ENCODE measurements at places on chromosomes 16 and 17. TPM values are rescaled to one million over a fixed set of nuclear protein-coding genes. Genes with fewer than 3 reads are reported as not detected.

GRCh38 chr16:86029131-86029741 is 130.3 kb downstream of the IRF8 start:
- H3K27ac ChIP-seq, result no peak overlapping the region
- no peaks in the 10 kb centered on the region for H3K4me1 ChIP-seq
- H3K27me3 ChIP-seq, result no peaks in the 10 kb centered on the region
- DNase-seq, result peak; percentile 54
- no peaks in the 10 kb centered on the region for H3K36me3 ChIP-seq

GRCh38 chr17:47762728-47763127 is 29.7 kb downstream of the TBX21 start:
- H3K4me3 ChIP-seq, result no peak overlapping the region
- no peak for DNase-seq
- H3K4me1 ChIP-seq, result no peaks in the 10 kb centered on the region
- H3K27me3 ChIP-seq, result no peaks in the 10 kb centered on the region
- no peaks in the 10 kb centered on the region for H3K36me3 ChIP-seq
- no peak overlapping the region for H3K27ac ChIP-seq

- no peak overlapping the region for H3K4me3 ChIP-seq
- H3K27me3 ChIP-seq, result no peaks in the 10 kb centered on the region
- peaks cover 27% of the 10 kb centered on the region for H3K36me3 ChIP-seq
- DNase-seq, result no peak
These were observed 28.8 kb downstream of the HEATR6 start for GRCh38 chr17:60049936-60050335.

KRTAP4-3 gene
- total RNA-seq, result not detected

- no peak overlapping the region for H3K27ac ChIP-seq
- no peaks in the 10 kb centered on the region for H3K27me3 ChIP-seq
- no peak for DNase-seq
These were observed 1.6 kb upstream of the GAST start for GRCh38 chr17:41710472-41711090.

DNA sequence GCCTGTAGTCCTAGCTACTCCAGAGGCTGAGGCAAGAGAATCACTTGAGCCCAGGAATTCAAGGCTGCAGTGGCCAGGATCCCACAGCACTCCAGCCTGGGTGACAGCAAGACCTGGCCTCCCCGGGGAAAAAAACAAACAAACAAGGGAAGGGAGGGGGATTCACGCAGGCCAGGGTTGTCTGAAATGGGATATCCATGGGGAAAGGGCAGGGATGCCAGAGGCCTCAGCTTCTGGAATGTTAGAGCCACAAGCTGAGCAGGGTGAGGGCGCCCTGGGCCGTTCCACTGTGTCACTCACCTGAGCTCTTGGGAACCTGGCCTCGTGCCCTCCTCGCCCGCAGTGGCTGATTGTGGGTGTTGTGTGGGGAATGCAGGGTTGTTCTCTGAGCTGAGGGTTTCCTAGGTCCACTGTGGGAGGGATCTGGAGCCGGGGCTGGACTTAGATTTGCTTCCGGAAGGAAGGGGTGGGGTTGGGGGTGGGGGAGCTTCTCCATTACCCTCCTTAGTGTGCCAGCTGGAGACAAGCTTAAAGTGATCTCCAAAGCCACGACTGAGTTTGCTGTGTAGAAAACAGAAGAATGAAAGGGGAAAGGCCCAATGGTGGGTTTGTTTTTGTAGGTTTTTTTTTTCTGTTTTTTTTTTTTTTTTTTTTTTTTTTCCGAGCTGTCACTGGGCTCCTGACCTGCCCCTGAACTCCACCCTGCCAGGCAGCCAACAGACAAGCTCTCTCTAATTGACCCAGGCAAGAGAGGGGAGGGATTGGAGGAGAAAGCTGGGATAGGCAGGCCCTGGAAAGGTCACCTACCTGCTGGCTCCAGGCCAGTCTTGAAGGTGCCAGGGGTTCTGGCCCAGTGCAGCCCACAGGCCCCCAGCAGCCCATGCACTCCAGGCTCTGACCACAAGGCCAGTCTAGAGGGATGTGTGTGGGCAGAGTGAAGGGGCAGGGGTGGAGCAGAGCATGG is at the start of gene SULT1A1:
TSS of gene SULT1A1 (minus strand) at position 414 of the 964 bp plus-strand sequence. CDS start 1,189 bp downstream, outside the sequence.
- no peak within 1 kb of the TSS for H3K27ac ChIP-seq
- no peaks in the 10 kb centered on the region for H3K27me3 ChIP-seq
- no peak within 1 kb of the TSS for H3K4me3 ChIP-seq
- peak; percentile 33 for DNase-seq
- no peaks in the 10 kb centered on the region for H3K36me3 ChIP-seq

CDYL2 gene
- total RNA-seq, result 0.14 TPM

DNA sequence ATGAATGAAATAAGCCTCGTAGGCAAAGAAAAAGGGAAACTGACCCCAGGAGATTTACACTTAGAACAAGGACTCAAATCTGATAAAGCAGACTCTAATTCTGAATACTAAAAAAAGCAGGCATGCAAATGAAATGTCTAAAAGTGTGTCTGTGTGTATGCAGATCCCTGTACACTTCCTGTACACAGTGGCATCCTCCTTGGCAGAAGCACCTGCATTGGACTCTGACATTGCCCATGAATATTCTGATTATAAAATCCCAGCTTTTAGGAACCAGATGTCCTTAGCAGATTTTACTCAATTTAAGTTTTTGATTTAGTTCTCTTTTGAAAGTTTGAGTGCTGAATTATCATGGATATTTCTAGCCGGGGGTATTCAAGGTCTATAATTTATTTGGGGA is 306.0 kb upstream of the CDH8 start:
- H3K27ac ChIP-seq, result no peak overlapping the region
- no peak for DNase-seq
- H3K4me1 ChIP-seq, result no peaks in the 10 kb centered on the region
- no peaks in the 10 kb centered on the region for H3K36me3 ChIP-seq

DNA sequence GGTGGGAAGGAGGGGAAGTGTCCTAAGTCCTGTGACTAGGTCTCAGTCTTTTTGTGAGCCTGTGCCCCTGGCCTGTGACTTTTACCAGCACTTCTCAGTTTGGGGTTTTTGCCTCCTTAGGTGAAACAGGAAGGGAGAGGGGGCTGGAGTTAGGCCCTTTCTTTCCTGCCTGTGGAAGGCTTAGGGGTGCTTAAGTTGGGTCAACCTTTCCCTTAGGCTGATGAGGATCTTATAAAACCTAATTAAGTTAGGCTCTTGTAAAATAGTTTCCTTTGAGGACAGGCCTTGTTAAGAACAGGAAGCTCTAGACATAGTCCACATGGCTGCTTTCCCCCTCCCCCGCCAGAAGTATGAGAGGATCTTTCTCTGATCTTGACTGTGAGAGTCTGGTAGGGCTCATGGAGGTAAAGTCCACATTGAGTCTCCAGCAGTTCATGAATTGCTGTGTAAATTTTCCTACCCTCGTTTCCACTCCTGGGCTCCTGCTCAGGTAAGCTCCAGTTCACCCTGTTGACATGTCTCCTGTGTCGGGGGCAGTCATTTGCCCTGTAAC is 17.0 kb upstream of the DNASE1 start:
- no peaks in the 10 kb centered on the region for H3K27me3 ChIP-seq
- DNase-seq, result no peak
- no peaks in the 10 kb centered on the region for H3K4me1 ChIP-seq

- H3K27me3 ChIP-seq, result no peaks in the 10 kb centered on the region
- H3K27ac ChIP-seq, result peak within 1 kb of the TSS; percentile 28
- no peaks in the 10 kb centered on the region for H3K4me1 ChIP-seq
These were observed at the start of gene NTN1 for GRCh38 chr17:9021158-9021991. TSS of gene NTN1 (plus strand) at chr17:9021510. CDS start at chr17:9022374, 864 bp downstream.

- no peaks in the 10 kb centered on the region for H3K36me3 ChIP-seq
- peaks cover 45% of the 10 kb centered on the region for H3K4me1 ChIP-seq
- DNase-seq, result peak; percentile 93
- H3K27ac ChIP-seq, result peak overlapping the region; percentile 62
- H3K4me3 ChIP-seq, result no peak overlapping the region
- no peaks in the 10 kb centered on the region for H3K27me3 ChIP-seq
These were observed 21.0 kb downstream of the SOX8 start for GRCh38 chr16:1002399-1003166.

GRCh38 chr17:151886-152859 is 14.8 kb downstream of the SCGB1C2 start:
- no peak for DNase-seq
- no peaks in the 10 kb centered on the region for H3K27me3 ChIP-seq
- H3K4me1 ChIP-seq, result no peaks in the 10 kb centered on the region
- H3K4me3 ChIP-seq, result no peak overlapping the region

- DNase-seq, result peak; percentile 97
- H3K27me3 ChIP-seq, result no peaks in the 10 kb centered on the region
- H3K4me1 ChIP-seq, result peaks cover 28% of the 10 kb centered on the region
- peak overlapping the region; percentile 86 for H3K27ac ChIP-seq
These were observed 44.9 kb downstream of the MARF1 start for GRCh38 chr16:15597822-15598647.

GALR2 gene
- 0.06 TPM for total RNA-seq

TCAP gene
- 0.73 TPM for total RNA-seq

DNA sequence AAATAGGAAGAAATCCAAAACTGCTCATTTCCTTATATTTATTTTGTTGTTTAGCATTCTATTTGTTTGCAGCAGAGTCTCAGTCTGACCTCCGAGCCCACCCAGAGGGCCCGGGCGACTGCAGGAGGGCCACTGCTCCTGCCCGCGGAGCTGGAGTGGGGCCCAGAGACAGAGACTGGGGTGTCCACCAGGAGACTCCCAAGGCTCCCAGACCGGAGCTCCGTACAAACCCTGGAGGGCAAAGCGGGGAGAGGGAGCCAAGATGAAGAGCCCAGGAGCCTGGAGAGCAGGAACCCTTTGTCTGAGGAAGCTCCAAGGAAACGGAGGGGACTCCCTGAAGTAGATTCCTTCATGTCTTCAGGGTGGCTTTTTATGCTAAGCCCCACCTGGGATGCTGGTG is 57.9 kb downstream of the AXIN2 start:
- no peak overlapping the region for H3K27ac ChIP-seq
- no peaks in the 10 kb centered on the region for H3K27me3 ChIP-seq
- peaks cover 4% of the 10 kb centered on the region for H3K4me1 ChIP-seq
- no peaks in the 10 kb centered on the region for H3K36me3 ChIP-seq
- DNase-seq, result no peak

ZBTB4 gene
- total RNA-seq, result 5.3 TPM

DNA sequence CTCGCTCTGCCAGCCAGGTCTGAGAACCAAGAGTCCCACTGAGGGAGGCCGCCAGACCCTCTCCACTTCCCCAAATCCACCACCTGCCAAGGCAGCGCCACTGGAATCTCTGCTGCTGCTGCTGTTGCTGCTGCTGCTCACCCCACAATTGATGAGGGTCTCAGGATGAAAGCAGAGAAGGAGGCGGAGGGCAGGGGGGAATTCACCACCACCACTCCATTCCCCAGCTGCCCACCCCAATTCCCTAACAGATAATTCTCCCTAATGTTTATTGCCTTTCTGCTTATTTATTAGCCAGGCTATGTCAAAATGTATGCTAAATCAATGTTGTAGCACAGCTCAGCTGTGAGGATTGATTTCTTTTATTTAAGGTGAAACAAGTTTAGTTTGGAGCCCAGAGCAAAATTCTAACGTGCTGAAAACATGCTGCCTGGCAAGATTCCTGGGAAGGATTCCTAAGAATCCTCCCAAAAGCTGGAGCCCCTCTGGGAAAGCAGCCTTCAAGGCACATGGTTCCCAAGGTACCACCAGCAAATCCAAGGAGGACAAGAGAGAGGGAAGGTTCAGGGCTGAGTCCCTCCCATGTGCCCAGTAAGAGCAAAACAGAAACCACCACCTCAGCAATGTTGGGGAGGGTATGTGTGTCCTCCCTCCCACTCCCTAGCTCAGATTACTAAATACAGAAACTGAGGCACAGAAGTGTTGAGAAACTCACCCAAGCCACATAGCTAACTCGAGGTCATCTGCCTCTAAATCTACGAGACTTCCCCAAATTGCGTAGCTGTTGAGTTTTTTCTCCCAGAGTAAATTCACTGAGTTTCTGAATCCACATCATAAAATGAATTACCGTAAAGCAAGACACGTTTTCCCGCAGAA is 12.2 kb upstream of the CDH5 start:
- H3K27me3 ChIP-seq, result no peaks in the 10 kb centered on the region
- H3K36me3 ChIP-seq, result no peaks in the 10 kb centered on the region
- H3K27ac ChIP-seq, result no peak overlapping the region
- no peak overlapping the region for H3K4me3 ChIP-seq

DNA sequence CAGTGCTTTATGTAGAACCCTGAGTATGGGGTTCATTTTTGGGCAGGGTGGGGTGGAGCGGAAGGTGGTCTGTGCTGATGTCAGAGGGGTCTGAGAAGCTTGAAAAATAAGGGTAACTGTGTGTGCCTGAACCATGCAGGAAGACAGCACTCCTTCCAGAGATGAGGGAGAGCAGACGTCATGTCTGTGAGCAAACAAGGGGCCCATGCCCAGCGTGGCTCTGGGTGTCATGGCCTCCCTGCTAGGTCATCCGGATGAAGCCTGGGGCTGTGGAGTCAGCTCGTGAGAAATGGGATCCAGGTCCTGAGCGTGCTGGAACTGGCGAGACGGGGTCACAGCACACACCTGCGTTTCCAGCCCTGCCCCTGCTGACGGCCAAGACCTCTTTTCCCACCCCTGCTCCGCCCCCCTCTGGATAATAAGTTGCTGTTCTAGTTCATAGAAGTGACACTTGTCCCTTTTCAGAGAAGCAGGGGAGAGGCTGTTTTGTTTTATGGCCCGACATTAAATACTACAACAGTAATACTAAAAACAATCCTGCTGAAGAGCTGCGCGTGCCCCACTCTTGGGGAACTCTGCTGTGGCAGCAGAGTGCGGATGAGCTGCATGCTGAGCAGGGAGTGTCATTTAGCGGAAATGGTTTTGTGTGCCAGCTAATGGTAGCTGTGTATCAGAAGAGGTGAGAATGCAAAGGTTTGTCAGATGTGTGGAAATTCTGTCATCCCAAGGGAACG is 92.6 kb downstream of the RPTOR start:
- no peak overlapping the region for H3K4me3 ChIP-seq
- H3K4me1 ChIP-seq, result no peaks in the 10 kb centered on the region
- no peaks in the 10 kb centered on the region for H3K27me3 ChIP-seq
- no peak overlapping the region for H3K27ac ChIP-seq

DNA sequence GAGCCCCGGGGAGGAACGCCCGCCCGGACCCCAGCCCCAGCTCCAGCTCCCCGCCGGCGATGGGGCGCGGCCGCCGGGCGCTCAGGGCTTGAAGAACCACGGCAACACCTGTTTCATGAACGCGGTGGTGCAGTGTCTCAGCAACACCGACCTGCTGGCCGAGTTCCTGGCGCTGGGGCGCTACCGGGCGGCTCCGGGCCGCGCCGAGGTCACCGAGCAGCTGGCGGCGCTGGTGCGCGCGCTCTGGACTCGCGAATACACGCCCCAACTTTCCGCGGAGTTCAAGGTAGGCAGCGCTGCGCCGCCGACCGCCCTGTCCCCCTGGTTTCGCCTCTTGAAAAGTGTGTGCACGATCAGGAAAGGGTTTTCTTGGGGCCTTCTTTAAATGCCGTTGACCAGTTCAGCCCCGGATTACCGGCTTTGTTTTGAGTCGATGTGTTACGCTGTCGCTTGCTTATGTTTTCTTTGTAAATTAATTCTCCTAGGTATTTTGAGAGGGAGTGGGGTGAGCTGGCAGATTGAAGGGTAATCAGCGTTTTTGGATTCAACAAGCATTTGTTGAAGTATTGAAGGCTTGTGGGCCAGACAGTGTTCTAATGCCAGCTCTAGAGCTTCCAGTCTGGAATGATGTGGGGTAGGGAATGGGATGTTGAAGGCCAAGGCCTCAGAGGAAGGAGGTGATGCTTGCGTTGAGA is 681 bp downstream of the USP43 start:
- no peak overlapping the region for H3K27ac ChIP-seq
- no peaks in the 10 kb centered on the region for H3K27me3 ChIP-seq
- H3K4me1 ChIP-seq, result no peaks in the 10 kb centered on the region
- DNase-seq, result no peak

CETP gene
- not detected for total RNA-seq

GRCh38 chr16:7324321-7324720 is 8.3 kb upstream of the RBFOX1 start:
- no peak for DNase-seq
- no peaks in the 10 kb centered on the region for H3K36me3 ChIP-seq
- H3K27me3 ChIP-seq, result no peaks in the 10 kb centered on the region

GRCh38 chr17:39671651-39672521 is 3.6 kb downstream of the PNMT start:
- DNase-seq, result peak; percentile 81
- no peaks in the 10 kb centered on the region for H3K36me3 ChIP-seq
- H3K27ac ChIP-seq, result no peak overlapping the region
- no peak overlapping the region for H3K4me3 ChIP-seq
- H3K4me1 ChIP-seq, result peaks cover 14% of the 10 kb centered on the region

All from SJCRH30 (cell line).